Activated CD8-positive, alpha-beta memory T cell treated with anti-CD3 and anti-CD28 coated beads for 24 hours (primary cell): ENCODE measurements at places on chromosomes 11 and 22.

DNA sequence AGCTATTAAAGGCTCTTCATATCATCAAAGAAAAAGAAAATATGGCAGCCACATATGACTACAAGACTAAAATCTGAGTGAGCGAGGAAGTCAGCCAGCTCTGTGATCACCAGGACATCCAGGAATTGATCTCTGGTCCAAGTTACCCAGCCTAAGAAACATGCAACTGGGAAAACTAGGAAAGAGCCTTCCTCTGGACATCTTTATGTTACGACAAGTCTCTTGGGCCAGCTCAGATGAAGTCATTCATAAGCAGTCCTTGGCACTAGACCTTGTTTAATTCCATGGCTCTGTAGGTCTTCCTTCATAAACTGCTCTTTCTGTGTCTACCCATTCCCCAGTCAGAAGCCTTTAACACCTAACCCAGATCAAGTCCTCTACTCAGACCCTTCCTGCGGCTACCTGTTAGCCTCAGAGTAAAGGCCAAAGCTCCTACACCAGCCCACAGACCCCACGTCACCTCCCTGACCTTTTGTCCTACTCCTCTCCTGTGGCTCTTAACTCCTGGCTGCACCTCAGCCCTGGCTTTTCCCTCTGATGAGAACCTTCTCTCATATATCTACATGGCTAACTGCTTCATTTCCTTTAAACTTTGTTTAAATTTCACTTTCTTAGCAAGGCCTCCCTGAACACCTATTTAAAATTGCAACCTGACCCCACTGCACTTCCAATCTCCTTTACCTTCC lies 134.0 kb downstream of the KIF18A start:
- no peak for DNase-seq

- no peak for DNase-seq
Measured at GRCh38 chr11:95242091-95242844, 11.3 kb upstream of the SESN3 start.

GRCh38 chr11:3710485-3711259 lies 39.5 kb upstream of the CHRNA10 start:
- DNase-seq, result no peak

- no peak for DNase-seq
Measured at GRCh38 chr22:29477723-29478318, 2.2 kb upstream of the NEFH start.

GRCh38 chr11:114163229-114163631 lies 103.7 kb downstream of the ZBTB16 start:
- no peak for DNase-seq

DNA sequence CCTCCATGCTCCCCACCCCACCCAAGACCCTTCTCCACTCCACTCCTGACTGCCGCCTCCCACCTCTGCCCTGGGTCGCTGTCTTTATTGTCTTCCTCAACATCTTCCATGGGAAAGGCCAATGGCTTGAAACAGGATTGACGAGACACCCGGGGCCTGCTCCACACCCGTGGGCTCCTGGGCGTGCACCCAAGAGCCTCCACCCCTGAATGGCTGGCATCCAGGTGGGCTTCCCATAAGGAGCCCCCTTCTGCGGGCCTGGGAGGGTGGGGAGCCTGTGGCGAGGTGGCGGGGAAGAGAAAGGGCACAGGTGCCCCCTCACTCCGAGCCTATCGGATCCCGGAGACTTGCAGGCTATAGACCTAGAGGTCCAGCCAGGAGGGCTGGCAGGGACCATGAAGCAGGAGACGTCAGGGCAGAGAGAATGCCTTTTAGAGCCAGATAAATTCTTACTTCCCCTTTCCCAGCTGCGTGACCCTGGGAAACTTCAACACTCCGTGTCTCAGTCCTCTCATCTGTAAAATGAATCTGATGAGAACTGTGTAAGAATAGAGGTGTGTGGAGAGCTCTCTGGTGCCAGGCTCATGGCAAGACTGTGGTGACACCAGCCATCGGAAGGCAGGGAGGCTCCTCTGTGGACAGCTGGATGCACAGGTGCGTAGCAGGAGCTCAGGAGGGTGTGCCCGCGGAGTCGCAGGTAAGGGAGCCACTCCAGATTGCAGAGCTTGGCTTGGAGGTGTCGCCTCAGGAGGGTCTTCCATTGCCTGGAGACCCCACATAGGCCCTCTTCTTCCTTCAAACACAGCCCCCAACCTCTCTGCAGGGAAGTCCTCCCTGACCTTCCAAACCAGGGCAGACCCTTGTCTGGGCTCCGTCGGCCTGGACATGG lies 53.9 kb downstream of the SMIM38 start:
- DNase-seq, result no peak

DNA sequence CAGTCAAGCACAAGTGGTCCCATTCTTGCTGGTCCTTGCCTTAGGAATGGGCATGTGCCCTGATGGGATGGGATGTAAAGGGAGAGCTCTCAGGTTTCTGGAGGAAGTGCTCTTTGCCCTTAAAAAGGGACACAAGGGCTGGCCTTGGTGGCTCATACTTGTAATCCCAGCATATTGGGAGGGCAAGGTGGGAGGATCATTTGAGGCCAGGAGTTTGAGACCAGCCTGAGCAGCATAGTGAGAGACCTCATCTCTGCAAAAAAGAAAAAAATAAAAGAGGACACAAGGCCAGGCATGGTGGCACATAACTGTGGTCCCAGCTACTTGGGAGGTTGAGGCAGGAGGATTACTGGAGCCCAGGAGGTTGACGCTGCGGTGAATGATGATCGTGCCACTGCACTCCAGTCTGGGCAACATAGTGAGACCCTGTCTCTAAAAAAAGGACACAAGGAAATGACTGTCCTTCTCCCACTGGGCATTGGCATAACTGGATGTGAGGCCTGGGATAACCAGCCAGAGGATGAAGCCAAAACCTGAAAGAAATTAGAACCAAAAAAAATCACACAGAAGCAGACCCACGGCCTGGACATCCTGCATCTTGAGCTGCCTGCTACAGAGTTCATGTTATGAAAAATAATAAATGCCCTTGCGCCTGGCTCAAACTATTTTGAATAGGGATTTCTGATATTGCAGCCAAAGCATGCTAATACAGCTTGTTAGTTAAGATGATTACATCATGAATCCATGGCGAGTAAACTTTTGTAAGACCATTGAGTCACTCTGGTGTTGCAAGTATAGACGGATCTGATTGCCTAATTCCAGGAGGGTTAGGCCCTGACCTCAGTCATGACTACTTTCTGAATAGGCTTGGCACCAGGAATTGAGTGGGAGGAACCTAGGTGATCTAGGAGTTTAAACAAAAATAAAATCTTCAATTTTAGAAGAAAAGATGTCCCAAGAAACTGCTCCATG lies 12.9 kb upstream of the CRKL start:
- DNase-seq, result no peak

DNA sequence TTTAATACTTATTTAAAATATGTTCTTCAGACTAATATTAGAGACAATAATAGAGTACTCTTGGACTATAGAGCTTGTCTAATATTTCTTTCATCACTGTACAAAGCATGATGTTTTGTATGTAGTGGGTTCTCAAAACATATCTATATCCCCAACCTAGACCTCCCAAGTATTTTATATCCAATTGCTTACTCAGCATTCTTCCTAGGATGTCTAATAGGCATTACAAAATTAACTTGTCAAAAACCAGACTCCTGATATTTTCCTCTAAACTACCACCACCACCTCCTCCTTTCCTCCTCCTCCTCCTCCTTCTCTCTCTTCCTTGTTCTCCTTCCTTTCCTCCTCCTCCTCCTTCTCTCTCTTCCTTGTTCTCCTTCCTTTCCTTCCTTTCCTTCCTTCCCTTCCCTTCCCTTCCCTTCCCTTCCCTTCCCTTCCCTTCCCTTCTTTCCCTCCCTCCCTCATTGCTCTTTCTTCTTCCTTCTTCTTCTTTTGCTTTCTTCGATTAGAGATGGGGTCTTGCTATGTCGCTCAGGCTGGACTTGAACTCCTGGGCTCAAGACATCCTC lies 21.3 kb downstream of the BCO2 start:
- no peak for DNase-seq

DNA sequence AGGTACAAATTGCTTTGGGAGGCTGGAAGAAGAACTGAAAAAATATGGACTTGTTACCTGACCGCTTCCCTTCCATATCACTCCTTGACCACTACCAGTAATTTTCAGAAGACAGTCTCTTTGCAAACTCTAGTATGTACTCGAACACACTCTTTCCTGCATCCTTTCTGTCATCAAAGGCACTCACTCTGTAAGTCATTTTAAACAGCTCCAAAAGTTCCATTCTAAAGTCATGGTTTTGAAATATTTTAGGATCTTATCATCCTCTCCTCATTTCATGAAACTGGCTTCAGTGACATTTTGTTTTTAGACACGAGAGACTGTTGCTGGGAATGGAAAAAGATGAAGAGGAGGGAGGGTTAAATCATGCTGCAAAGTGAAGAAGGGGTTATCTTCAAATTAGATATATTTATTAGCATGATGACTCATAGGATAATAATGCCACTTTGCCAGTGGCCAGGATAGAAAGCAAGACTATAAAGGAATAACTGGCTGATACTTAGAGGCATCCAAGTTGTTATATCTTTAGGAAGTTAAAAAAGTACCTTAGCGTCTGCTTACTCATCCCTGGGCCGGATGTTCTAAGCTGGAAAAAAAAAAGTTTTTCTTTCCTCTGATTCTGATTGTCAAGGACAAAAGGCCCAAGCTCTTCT lies 549.3 kb downstream of the METTL15 start:
- DNase-seq, result no peak

DNA sequence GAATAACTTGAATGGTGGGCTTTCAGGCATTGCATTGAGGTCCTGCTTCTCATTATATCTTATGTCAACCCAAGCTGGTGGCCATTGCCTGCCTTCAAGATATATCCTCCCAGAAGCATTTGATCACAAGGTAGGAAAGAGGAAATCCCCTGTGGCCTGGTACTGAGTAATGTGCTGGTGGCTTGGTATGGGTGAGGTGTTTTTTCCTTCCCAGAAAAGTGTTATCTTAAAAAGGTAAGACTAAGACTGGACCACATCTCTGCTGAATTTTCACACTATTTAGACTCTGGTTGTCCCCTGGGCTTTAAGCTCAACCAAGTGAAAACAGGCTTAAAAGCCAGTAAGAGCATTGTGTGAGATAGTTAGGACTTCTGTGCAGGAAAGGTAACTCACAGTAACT lies 3.7 kb downstream of the INSC start:
- no peak for DNase-seq

DNA sequence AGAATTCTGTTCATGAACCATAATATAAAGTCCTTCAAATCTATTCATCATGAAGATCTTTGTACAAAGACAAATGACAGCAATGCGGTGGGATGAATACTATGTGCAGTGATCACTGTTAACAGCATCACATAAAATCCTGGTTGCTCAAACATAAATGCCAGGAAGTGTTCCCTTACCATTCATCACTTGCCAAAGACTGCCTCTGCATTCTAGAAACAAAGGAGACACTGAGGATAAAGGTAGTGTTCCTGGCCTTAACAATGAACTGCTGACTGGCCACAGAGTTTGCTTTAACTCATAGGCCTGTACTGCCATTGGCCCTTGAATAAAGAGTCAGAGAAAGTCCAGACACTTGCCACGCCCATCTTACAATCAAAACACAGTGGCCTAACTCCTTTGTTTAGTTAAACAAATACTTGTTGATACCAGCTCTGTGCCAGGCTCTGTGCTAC lies 29.5 kb downstream of the C2CD3 start:
- DNase-seq, result no peak

- DNase-seq, result no peak
Measured at GRCh38 chr11:35548925-35549561, 23.6 kb upstream of the PAMR1 start.

DNA sequence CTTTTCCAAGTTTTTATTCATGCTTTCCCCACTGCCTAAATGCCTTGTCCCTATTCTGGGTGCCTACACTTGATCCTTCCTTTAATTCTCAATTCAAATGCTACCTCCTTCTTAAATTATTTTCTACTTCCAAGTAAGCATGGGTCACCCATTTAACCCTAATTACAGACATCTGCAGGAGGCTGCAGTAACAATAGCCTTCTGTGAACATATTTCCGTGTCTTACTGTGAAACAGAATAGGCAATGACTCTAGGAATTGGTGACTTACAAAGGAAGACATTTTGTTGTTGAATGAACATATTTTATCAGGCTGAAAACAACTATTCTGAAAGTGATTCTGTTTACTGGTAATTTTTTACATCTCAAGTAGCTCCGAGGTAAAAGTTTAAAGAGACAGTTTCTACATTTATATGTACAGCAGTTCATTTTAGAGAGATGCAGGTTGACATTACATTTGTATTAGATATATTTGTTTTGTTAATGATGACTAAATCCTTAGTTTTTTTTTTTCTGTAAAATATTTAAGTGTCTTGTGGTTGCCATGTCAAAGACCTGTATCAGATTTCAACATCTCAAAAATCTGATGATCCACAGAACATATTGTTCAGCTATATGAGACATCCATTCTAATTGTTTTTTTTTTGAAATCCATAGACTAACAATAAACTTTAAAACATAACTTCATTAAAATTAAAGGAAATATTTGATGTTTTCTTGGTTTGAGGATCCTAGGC lies 316.8 kb downstream of the CASP12 start:
- no peak for DNase-seq

DNA sequence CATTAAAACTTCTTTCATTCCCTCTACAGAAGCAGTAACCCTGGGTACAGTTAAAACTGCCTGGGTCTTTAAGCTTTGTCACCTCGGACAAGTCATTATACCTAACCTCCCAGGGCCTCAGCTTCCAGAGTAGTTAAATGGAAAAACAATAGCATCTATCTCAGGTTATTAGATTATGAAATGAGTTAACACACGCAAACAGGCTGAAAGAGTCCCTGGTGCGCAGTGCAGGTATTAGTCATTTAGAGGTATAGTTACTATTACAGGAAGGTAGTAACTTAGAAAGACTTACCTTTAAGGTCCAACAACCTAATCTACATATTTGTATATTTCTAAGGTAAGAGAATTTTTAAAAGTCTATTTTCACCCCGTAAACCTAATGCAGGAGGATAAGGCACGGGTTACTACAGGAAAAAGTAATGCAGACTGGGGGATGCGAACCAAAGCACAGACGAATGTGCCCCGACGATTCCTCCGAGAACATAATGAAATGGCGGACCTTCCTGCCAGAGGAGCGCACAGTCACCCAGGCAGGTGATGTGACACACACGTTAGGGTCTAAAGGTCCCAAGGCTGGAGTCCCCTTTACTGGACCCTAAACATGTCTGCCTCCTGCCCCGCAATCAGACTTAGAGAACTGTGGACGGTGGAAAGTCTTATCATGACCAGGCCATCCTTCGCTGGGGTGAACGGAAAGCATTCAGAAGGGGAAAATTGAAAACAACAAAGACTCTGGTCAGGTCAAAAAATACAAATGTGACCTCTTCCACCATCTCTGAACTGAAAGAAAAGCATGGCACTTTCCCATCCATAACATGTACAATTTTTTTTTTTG lies 1.3 kb downstream of the NAP1L4 start:
- peak; percentile 78 for DNase-seq
